Endodermal cell (in vitro differentiated cells): ENCODE measurements at places on chromosomes 4 and X. TPM values are rescaled to one million over a fixed set of nuclear protein-coding genes. Genes with fewer than 3 reads are reported as not detected.

The SYN1 gene
- total RNA-seq: 5.3 to 7.1 TPM (median 5.8 TPM) in 3 replicates

The TCEAL6 gene
- total RNA-seq: not detected in 3 replicates

The PHKA1 gene
- total RNA-seq: 8.4 to 10.2 TPM (median 9.1 TPM) in 3 replicates

The VCX3A gene
- 0.38 to 0.66 TPM (median 0.40 TPM) in 3 replicates for total RNA-seq

The FGF2 gene
- total RNA-seq: 18.5 and 22.9 TPM in 2 replicates

The CPE gene
- total RNA-seq: 224 and 237 TPM in 2 replicates

The UGT2B10 gene
- not detected in 3 replicates for total RNA-seq

The DMRTC1B gene
- total RNA-seq: 0.41 TPM in 1 of 2 replicates, not detected in the other

The CD40LG gene
- not detected in 3 replicates for total RNA-seq

The FAM149A gene
- total RNA-seq: 2.4 to 2.8 TPM (median 2.4 TPM) in 3 replicates

The SOWAHB gene
- total RNA-seq: 1.1 and 1.2 TPM in 2 replicates

The CLGN gene
- 3.8 to 7.2 TPM (median 3.8 TPM) in 3 replicates for total RNA-seq

DNA sequence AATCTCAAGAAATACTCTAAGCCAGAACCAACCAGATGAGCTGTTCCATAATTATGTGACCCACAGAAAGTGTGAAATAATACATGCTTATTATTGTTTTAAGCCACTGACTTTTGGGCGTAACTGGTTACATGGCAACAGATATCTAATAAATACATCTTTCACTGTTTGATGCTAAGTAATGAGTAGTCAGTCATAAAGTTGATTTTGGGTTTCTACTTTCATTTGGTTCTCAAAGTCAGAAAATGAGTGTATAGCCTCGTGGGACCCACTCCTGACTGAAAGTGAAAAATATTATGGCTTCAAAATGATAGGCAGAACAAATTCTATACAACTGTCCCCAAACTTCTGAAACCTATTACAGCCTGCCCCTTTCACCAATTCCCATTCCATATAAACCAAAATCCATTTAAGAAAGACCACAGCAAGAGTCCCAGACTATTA, 88.0 kb upstream of the CBR4 start:
- H3K4me3 ChIP-seq: no peak overlapping the region
- DNase-seq: peak; percentile 0
- peaks cover 75% of the 10 kb centered on the region for H3K36me3 ChIP-seq
- H3K27me3 ChIP-seq: no peaks in the 10 kb centered on the region

DNA sequence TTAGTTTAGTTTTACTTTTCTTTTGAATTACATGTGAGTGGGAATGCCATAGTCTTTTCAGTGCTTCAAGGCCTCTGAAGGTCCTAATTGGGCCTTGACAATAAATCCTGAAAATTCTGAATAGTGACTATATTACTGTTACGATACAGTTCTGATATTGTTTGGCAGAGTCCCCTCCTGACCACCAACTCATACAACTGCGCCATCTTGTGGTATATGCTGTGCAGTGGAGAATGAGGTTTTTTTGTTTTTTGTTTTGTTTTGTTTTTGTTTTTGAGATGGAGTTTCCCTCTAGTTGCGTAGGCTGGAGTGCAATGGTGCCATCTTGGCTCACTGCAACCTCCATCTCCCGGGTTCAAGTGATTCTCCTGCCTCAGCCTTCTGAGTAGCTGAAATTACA, 56.6 kb upstream of the CHRDL1 start:
- H3K27ac ChIP-seq: no peak overlapping the region
- H3K27me3 ChIP-seq: no peaks in the 10 kb centered on the region
- H3K4me1 ChIP-seq: no peaks in the 10 kb centered on the region
- H3K4me3 ChIP-seq: no peak overlapping the region
- peak; percentile 61 for DNase-seq

- H3K4me1 ChIP-seq: no peaks in the 10 kb centered on the region
- no peak for DNase-seq
- H3K27ac ChIP-seq: no peak overlapping the region
- no peak overlapping the region for H3K4me3 ChIP-seq
- H3K36me3 ChIP-seq: no peaks in the 10 kb centered on the region
Observed at GRCh38 chr4:147863808-147864472, 132.1 kb downstream of the ARHGAP10 start.

GRCh38 chrX:24692305-24692704, 1.4 kb upstream of the POLA1 start:
- no peaks in the 10 kb centered on the region for H3K4me1 ChIP-seq
- H3K27me3 ChIP-seq: no peaks in the 10 kb centered on the region
- H3K4me3 ChIP-seq: peak overlapping the region; percentile 72

DNA sequence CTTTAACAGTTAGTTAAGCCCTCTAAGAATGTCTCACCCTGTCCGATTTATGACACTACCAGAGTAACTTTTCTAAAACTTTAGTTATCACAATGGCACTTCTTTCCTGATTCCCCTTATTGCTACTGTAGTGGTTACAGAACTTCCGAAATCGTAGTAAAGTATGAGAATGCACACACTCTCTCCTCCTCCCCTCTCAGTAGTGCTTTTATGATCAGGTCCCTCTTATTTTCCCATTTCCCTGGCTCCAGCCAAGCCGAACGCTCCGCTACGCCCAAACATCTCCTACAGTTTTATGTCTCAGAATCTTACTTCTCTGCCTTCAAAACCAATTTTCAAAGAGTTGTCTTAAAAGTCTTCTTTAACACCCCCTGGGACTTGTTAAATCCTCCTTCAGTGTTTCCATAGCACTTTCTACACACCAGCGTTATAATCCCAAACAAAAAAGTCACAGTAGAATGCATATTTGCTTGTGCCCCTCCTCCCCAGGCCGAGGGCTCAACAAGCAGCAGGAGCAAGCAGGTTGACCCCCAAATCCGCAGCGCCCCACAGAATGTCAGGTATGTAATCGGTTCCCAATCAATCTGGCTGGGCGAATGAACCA, 671 bp downstream of the HPF1 start:
- H3K27ac ChIP-seq: peak overlapping the region; percentile 1
- DNase-seq: no peak
- H3K4me3 ChIP-seq: peak overlapping the region; percentile 100

DNA sequence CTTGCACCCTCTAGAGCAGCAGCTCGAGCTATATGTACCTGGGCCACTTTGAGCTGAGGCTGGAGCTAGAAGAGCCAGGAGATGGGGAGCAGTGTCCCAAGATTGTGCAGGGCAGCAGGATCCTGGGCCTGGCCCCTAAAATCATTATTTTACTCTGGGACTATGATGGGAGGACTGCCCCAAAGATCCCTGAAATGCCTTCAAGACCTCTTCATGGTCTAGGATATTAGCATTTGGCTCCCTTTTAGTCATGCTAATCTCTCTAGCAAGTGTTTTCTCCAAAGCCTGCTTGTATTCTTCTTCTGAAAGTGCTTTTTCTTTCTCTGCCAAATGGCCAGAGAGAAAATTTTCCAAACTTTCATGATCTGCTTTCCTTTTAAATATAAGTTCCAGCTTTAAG, 211.6 kb downstream of the PARM1 start:
- DNase-seq: no peak
- no peaks in the 10 kb centered on the region for H3K4me1 ChIP-seq
- H3K36me3 ChIP-seq: no peaks in the 10 kb centered on the region
- no peaks in the 10 kb centered on the region for H3K27me3 ChIP-seq

GRCh38 chrX:56615282-56615681, 51.9 kb downstream of the UBQLN2 start:
- no peak overlapping the region for H3K27ac ChIP-seq
- H3K4me3 ChIP-seq: no peak overlapping the region

- H3K4me1 ChIP-seq: no peaks in the 10 kb centered on the region
- DNase-seq: peak; percentile 58
- no peak overlapping the region for H3K27ac ChIP-seq
- H3K4me3 ChIP-seq: no peak overlapping the region
Observed at GRCh38 chrX:110145854-110146253, 142.9 kb downstream of the TMEM164 start.

GRCh38 chrX:55057675-55058249, 17.1 kb upstream of the PAGE2B start:
- H3K4me1 ChIP-seq: no peaks in the 10 kb centered on the region
- H3K27me3 ChIP-seq: no peaks in the 10 kb centered on the region
- peak overlapping the region; percentile 44 for H3K27ac ChIP-seq
- H3K36me3 ChIP-seq: no peaks in the 10 kb centered on the region
- peak; percentile 51 for DNase-seq

GRCh38 chr4:113828702-113829101, 67.2 kb upstream of the CAMK2D start:
- H3K36me3 ChIP-seq: no peaks in the 10 kb centered on the region
- no peaks in the 10 kb centered on the region for H3K4me1 ChIP-seq
- H3K27ac ChIP-seq: no peak overlapping the region
- H3K27me3 ChIP-seq: no peaks in the 10 kb centered on the region

GRCh38 chr4:89023140-89023539, 33.8 kb downstream of the FAM13A start:
- no peak overlapping the region for H3K4me3 ChIP-seq
- H3K27me3 ChIP-seq: no peaks in the 10 kb centered on the region
- peaks cover 7% of the 10 kb centered on the region for H3K4me1 ChIP-seq
- H3K36me3 ChIP-seq: peaks cover 5% of the 10 kb centered on the region
- no peak for DNase-seq

DNA sequence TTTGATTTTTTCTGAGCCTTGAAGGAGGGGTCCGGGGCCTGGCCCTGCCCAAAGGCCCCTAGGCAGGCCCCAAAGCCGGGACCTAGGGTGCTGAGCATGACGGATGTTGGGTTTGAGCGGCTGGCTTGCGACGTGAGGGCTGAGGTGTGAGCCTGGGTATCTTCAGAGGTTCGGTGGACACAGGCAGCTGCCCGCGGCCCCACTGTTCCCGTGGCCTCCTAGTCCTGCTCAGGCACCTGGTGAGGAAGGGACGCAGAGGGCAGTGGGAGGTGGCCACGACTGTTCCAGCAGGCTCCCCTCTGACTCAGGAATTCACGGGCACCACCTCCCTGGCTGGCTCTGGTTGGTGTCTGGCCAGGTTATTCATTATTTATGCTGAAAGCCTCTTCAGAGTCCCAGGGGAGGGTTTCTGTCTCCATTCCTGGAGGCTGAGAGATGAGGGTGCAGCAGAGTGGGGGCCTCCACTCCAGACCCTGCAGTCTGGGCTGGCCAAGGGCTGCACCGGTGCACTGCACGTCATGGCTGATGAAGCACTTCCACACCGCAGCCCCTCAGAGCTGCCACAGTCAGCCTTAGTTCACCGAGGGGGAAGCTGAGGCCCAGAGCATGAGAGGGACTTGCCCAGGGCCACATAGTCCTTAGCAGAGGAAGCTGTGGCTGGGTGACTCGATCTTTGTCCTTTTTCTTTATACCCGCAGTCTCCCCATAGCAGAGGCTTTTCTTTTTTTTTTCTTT, 2.2 kb downstream of the MSANTD1 start:
- H3K4me1 ChIP-seq: no peaks in the 10 kb centered on the region
- peak overlapping the region; percentile 44 for H3K27ac ChIP-seq
- no peaks in the 10 kb centered on the region for H3K27me3 ChIP-seq
- H3K36me3 ChIP-seq: no peaks in the 10 kb centered on the region
- H3K4me3 ChIP-seq: no peak overlapping the region

DNA sequence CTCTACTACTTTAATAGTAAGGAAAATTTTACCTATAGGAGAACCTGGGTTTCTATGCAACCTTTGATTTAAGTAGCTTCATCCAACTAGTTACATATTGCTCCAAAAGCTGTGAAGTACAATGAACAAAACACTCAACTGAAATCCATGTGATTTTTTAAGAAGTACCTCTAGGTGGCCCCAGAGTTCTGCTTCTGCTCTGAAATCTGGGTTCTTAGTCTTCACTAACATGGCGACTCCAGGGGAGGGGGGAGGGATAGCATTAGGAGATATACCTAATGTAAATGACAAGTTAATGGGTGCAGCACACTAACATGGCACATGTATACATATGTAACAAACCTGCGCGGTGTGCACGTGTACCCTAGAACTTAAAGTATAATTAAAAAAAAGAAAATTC, 73.4 kb upstream of the MAGEB2 start:
- H3K27me3 ChIP-seq: no peaks in the 10 kb centered on the region
- peak; percentile 60 for DNase-seq
- no peaks in the 10 kb centered on the region for H3K36me3 ChIP-seq
- no peak overlapping the region for H3K27ac ChIP-seq
- no peak overlapping the region for H3K4me3 ChIP-seq

GRCh38 chrX:28120072-28120471, 138.8 kb upstream of the DCAF8L1 start:
- H3K4me1 ChIP-seq: no peaks in the 10 kb centered on the region
- H3K4me3 ChIP-seq: no peak overlapping the region
- no peaks in the 10 kb centered on the region for H3K36me3 ChIP-seq
- no peaks in the 10 kb centered on the region for H3K27me3 ChIP-seq
- H3K27ac ChIP-seq: no peak overlapping the region
- DNase-seq: no peak

DNA sequence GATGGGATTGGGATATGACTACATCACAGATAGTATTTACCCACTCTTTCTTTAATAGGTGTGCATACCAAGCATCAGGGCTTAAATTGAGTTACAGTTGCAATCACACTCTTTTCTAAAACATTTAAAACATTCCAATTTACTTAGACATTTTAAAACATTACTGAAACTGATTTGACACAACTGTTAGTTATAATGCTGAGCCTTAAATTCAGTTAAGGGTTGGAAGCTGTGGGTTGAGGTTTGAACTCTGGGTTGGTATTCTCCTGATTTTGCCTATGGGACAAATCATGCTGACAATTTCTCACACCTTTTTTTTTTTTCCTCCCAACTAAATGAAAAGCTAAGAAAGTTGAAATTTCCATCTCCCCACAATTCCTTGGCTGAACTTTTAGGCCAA, 16.3 kb downstream of the SLIT2 start:
- H3K4me3 ChIP-seq: no peak overlapping the region
- no peak overlapping the region for H3K27ac ChIP-seq
- no peaks in the 10 kb centered on the region for H3K4me1 ChIP-seq
- H3K27me3 ChIP-seq: no peaks in the 10 kb centered on the region
- no peak for DNase-seq

DNA sequence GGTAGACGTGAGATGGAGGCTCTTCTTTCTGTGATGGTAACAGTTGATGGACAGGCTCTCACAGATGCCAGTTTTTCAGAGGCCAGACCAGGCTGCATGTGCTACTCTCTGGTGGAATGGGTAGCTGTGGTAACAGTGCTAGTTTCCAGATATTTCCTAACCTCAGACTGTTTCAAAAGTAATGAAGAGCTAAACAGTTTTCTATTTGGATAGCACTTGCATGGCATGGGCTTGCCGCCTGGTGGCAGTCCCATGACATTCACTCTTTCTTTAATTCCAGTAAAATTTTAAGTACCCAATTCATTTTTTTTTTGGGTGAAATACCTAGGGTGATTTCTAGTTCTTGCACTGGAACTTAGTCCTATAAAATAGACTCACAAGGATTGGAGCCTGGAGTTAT, 220.2 kb upstream of the MAD2L1 start:
- DNase-seq: peak; percentile 49
- H3K27ac ChIP-seq: no peak overlapping the region
- H3K4me1 ChIP-seq: no peaks in the 10 kb centered on the region
